Left hindlimb (tissue), 1 donor: ENCODE measurements at places on chromosomes 11 and 22.

DNA sequence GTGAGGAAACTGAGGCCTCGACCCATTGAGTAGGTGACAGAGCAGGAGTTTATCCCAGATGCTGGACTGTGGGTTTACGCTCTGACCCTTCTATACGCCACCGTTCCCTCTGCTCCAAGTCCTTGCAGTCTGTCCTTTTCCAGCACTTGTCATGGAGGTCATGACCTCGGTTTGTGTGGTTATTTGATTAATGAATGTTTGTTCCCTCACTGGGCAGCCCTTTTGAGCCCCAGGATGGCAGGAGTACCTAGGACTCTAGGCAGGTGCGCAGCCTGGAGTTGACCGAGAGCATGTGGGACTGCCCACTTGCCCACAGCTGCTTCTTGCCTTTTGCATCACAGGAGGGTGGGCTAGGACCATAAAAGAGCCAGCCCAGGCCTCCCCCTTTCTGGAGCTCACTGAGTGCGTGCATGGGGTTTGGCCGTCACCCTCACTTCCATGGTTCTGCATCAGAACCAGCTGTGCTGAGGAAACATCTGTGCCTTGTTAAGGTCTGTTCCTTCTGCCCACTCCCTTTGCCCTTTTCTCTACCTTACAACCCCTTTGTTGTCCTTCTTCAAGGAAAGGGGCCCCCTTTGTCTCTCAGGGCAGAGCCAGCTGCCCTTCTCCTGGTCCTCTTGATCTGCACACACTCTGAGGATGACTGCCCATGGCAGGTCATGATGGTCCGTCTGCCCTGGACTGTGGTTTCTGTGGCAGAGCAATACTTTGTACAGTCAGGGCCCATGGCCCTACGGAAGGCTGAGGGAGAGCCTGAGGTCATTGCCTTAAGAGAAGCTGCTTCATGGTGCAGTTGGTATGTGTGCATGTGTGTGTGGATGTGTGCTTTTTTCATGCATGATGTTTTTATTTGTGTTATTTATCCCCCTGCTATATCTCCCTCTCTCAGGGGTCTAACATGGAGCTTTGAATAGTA is 38.2 kb downstream of the BMAL1 start:
- DNase-seq, result no peak

DNA sequence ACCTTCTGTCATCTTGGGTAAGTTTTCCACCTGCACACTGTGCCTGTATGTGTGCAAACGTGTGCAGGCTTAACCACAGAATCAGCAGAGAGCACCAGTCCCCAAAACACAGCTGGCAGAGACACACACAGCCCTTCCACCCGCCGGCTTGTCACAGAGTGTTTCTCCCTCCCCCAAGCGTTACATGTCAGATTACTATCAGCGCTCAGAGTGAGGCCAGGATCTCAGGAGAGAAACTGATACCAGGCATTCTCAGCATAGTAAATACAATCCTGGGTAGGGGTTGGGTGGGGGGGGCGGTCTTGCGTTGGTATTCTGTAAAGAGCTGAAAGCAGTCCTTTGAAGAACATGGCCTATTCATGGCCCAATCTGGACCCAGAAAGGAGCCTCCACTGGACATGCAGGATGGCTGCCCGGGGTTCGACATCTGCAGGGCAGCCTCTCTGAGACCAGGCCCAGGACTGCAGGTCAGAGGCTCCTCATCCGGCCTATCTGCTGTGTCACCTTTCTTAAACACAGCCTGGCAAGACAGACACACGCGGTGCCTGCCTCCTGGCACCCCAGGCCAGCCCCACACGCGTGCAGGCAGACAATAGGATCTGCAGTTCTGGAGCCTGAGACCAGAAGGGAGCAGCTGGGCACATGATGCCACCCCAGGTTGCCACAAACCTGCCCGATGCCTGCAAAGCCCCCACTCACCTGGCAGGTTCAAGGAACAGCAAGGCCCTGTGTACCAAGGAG is 1.7 kb downstream of the OSBPL5 start:
- DNase-seq, result peak; percentile 25

DNA sequence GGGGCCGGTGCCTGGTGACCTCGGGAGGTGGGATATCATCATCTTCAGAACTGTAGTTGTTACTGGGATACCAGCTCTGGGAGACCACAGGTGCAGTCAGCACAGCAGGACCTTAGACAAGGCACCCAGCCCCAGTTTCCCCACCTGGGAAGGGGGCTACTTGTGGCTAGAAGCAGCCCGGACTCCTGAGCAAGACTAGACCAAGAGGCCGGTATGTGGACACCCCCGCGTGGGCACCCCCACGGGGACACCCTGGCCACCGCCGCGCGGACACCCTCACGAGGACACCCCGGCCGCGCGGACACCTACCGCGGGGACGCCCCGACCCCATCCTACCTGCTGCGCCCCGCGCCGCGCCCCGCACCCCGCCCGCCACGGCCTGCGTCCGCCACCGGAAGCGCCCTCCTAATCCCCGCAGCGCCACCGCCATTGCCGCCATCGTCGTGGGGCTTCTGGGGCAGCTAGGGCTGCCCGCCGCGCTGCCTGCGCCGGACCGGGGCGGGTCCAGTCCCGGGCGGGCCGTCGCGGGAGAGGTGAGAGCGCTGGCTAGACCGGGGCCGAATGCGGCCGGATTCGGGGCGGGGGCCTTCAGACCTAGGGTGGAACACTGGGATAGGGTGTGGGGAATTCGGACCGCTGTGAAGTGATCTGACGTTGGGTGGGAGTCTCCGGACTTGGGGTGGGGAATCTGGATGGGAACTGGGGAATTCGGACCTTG is at the start of the genes COMT and TXNRD2:
COMT (plus strand) TSS at position 408 of the 718 bp plus-strand sequence. CDS start 20,755 bp downstream, outside the sequence.
TXNRD2 (minus strand) TSS at position 454 of the 718 bp plus-strand sequence; CDS start at position 439, 15 bp downstream.
- DNase-seq, result peak; percentile 70

- no peak for DNase-seq
These were observed 14.2 kb downstream of the SMCO4 start for GRCh38 chr11:93528757-93529645.

GRCh38 chr11:17810746-17811145 is 76.2 kb downstream of the KCNC1 start:
- no peak for DNase-seq

- DNase-seq, result no peak
These were observed 58.7 kb upstream of the KIRREL3 start for GRCh38 chr11:127059286-127059685.

DNA sequence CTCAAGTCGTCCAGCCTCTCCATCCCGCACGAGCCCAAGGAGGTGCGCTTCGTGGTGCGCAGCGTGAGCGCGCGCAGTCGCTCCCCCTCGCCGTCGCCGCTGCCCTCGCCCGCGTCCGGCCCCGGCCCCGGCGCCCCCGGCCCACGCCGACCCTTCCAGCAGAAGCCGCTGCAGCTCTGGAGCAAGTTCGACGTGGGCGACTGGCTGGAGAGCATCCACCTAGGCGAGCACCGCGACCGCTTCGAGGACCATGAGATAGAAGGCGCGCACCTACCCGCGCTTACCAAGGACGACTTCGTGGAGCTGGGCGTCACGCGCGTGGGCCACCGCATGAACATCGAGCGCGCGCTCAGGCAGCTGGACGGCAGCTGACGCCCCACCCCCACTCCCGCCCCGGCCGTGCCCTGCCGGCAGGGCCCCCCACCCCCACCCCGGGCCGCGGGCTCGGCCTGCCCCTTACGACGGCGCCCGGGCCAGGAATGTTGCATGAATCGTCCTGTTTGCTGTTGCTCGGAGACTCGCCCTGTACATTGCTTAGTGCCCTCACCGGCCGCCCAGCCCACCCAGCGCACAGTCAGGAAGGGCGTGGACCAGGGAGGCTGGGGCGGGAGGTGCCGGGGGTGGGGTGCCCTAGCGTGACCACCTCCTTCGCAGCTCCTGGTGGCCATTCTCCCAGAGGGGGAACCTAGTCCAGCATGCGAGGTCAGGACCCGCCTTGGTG is 6.9 kb upstream of the ACR start:
- DNase-seq, result no peak

DNA sequence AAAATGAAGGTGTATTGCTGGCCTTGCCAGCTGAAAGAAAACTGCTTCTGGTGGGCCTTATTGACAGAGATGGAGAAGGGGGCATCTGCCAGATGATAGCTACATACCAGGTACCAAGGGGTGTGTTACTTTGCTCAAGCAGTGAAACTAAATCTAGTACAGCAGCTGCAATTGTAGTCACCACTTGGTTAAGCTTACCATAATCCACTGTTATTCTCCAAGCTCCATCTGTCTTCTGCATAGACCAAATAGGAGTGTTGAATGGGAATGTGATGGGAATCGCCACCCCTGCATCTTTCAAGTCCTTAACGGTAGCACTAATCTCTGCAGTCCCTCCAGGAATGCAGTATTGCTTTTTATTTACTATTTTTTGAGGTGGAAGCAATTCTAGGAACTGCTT is 45.8 kb upstream of the LIN7C start:
- no peak for DNase-seq

GRCh38 chr11:59794417-59794816 is 16.2 kb downstream of the MRPL16 start:
- no peak for DNase-seq

DNA sequence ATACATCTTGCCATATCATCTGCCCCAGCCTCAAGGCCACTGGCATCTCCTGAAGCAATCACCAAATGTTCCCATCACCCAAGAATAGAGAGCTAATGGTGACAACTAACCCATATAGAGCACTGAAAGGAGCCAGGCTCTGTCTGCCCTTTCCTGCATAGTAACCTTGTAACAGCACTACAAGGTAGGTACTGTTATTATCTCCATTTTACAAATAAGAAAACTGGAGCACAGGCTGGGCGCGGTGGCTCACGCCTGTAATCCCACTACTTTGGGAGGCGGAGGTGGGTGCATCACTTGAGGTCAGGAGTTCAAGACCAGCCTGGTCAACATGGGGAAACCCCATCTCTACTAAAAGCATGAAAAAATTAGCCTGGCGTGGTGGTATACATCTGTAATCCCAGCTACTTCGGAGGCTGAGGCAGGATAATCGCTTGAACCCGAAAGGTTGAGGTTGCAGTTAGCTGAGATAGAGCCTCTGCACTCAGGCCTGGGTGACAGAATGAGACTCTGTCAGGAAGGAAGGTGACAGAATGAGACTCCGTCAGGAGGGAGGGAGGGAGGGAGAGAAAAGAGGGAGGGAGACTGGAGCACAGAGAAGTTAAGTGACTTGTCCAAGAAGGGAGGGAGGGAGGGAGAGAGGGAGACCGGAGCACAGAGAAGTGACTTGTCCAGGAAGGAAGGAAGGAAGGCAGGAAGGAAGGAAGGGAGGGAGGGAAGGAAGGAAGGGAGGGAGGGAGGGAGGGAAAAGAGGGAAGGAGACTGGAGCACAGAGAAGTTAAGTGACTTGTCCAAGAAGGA is 2.2 kb downstream of the SLC35F2 start:
- DNase-seq, result no peak

DNA sequence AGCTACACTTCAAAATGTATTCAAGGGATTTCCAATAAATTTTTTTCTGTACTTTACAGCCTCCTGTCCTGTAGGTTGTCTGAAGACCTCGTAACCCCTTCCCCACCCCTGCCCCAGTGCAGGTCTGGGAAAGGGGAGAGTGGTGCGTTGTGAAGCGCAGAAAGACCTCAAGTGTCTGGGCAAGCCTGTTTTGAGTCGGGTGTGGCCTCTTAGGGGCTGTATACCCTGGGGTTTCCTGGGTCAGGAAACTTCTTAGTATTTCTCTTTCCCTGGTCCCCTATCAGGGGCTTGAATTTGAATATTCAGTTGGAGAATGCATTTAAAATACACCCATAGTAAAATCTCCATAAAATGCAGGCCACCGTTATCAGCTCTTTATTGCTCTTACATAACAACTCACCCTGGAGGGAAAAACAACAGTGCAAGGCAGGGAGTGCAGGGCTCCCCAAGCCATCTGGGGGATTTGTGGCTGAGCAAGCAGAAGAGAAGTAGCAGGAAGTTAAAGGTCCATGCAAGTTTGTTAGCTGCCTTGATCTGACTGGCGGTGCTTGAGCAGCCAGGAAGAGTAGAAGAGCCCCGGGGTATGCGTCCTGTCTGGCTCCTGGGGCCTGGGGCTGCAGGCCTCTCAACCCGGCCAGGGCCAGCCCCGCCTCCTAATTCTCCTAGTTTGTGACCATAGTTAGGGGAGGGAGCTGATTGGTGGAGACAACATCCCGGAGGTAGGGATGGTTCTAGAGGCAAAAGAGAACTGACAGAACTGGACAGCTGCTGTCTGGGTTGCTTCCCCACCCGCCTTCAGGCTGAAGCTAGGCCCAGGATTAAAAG is 25.7 kb downstream of the ARHGAP1 start:
- no peak for DNase-seq

- DNase-seq, result no peak
These were observed 1.1 kb upstream of the SEPTIN5 start for GRCh38 chr22:19713245-19713644.

DNA sequence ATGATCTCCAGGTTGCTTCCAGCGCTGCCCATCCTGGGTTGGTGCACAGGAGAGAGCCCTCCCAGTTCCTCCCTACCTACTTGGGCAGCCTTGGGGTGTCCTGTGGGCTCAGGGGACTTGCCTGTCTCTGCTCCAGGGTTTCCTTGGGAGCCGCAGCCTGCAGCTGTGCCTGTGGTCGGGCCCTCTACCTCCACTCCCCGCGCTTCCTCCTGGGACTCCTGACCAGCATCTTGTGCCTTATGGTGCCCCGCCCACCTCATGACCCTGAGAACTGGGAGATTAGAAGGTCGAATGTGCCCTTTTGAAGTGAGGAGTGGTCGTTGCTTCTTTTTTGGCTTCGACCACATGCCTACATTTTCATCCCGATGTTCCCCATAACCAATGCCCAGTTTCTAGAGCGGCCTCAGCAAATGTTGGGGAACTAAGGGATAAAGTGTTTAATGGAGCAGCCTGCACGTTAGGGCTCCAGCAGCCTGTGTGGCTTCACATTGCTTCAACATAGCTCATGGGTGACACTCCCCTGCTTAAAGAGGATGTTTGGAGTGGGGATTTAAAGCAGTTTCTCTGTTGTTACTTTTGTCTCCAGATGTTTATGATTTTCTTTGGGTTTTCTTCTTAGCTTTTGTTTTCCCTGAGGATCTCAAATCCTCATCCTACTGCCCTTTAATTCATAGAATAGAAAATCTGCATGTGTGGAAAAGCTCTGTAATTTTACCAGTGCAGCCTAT is 248.8 kb downstream of the TBC1D22A start:
- no peak for DNase-seq

- DNase-seq, result no peak
These were observed 111.5 kb downstream of the RPL27A start for GRCh38 chr11:8794126-8794525.

GRCh38 chr11:30459821-30460220 is 126.3 kb downstream of the MPPED2 start:
- no peak for DNase-seq

- no peak for DNase-seq
These were observed 256.4 kb upstream of the SESN3 start for GRCh38 chr11:95487391-95487790.
